ENCODE measurements at places on chromosomes 5 and 9.

- no peak for DNase-seq
These were observed 2.2 kb downstream of the GABRB2 start for GRCh38 chr5:161544350-161544765.

DNA sequence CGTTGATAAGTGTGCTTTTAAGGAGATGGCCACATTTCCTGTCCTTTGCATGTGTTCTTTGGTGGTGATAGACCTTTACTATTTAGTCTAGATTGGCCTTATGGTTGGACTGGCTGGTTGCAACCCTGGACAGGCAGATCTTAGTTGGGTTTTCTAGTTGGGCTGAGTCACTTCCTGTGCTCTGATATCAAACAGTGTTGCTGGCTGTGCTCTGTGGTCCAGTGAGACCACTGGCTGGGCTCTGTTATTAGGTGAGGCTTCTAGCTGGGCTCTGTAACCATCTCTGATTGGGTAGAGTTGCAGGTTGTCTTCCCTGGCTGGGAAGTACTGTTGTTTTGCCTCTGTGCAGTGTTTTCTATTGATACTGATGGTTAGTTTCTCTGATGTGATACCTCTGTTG, 432.5 kb downstream of the LRRC70 start:
- no peak for DNase-seq

DNA sequence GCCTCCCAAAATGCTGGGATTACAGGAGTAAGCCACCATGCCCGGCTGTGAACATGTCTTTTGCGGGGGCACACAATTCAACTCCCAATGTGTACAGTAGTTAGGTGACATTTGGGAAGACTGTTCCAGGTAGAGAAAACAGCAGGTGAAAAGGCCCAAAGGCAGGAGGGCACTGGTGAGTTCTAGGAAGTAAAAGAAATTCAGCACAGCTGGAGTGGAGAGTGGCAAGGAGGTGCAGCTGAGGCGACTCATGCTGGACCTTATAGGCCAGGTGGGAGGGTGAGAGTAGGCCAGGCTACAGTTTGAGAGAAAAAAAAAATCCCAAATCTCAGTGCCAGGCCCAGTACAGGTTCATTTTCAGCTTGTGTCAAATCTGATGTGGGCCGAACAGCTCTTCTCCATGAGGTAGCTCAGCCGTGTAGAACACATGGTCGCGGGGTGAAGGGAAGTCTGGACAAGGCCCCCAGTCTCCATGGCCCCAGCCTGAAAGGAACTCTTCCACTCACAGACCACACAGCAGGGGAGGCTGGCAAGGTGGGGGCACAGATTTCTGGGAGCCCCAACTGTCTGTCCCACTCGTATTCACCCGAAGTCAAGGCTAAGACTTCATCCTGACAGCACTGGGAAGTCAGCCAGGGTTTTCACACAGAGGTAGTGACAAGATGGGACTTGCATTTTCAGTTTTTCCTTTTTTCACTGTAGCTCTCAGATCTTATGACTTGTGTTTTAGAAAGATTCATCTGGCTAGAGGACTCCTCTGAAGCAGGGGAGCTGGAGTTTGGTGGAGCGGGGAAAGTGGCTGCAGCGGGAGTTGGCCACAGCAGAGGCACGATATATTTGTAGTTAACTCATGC, 4.5 kb upstream of the HNRNPAB start:
- no peak for DNase-seq

DNA sequence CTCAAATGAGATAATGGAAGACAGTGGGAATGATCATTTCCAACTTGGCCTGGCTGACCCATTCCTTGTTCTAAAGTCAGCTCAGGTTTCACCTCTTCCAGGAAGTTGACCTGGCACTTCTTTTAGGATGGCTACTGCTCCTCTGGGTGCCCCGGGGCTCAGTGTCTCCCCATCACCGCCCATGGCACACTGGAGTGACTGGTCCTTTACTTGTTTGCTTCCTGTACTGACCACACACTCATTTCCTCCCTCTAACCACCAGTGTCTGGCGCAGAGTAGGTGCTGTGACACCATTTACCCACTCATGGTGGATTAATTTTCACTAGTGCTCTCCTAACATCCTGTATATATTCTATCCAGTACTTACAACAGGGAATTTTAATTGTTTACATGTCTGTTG, 183.5 kb downstream of the CDK5RAP2 start:
- DNase-seq = no peak

DNA sequence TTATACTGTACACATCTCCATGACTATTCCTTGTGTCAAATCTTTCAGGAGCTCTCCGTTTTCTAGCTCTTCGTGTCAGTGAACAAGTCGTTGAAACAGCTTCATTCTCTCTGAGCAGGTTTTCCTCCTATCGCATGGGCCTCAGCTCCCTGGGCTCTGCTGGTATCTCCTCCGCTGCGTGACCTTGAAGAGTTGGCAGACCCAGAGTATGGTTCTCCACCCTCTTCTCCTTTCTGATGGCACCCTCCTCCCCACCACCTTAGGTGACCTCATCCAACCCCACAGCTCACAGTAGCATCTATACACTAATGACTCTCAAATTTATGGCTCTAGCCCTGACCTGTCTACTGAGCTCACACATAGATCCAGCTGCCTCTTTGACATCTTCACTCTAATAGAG, 36.0 kb upstream of the PDE8B start:
- no peak for DNase-seq

- no peak for DNase-seq
These were observed 327.7 kb downstream of the PIK3R1 start for GRCh38 chr5:68543212-68543611.

GRCh38 chr9:4592886-4593285, 69.2 kb upstream of the PLPP6 start:
- no peak for DNase-seq

DNA sequence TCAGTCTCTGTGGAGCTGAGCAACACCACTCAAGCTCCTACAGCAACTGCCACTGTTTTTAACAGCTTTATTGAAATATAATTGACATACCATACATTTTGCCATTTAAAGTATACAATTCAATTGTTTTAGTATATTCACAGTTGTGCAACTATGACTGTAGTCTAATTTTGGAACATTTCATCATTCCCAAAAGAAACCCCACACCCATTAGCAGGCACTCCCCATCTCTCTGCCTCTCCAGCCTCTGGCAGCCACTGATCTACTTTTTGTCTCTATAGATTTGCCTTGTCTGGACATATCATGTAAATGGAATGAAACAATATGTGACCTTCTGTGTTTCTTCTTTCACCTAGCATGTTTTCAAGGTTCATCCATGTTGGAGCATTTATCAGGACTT, 43.5 kb downstream of the RUSC2 start:
- no peak for DNase-seq

DNA sequence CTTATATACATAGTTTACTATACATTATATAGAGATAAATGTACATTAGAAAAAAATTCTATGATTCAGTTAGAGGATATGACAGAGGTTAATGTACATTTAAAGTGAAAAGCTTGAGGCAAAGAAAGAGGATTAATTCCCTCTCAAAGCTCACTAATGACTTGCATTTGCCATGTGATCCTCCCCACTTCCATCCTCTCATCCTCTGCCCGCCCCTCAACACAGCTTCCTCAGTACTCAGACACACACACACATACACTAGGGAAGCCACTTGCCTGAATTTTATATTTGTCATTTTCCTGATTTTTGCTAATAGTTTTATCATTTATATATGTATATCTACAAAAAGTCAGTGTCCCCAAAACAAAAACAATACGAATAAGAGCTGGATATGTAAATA, 764.5 kb downstream of the EFNA5 start:
- no peak for DNase-seq

DNA sequence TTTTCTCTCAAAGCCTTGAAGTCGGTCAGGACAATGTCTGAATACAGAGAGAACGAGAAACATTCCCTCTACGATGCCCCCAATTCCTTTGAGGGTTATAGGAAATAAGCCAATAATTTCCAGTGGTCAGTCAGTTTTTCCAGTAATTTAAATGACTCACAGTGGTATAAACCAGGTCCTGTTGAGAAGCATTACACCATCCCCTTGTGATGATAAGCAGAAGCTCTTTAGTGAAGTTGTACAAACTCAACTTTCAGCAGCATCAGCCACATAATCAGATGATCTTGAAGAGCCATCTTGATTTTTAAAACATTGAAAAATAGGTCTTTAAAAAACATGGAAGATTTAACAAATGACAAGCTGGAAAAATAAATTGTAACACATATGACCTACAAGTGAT, 173.9 kb upstream of the ZNF462 start:
- DNase-seq = no peak

GRCh38 chr5:136802383-136802782, 437.0 kb upstream of the TRPC7 start:
- no peak for DNase-seq

- DNase-seq = no peak
These were observed 266.0 kb downstream of the DMAC1 start for GRCh38 chr9:7533376-7534090.
